ENCODE measurements at places on chromosomes 7 and 10.

DNA sequence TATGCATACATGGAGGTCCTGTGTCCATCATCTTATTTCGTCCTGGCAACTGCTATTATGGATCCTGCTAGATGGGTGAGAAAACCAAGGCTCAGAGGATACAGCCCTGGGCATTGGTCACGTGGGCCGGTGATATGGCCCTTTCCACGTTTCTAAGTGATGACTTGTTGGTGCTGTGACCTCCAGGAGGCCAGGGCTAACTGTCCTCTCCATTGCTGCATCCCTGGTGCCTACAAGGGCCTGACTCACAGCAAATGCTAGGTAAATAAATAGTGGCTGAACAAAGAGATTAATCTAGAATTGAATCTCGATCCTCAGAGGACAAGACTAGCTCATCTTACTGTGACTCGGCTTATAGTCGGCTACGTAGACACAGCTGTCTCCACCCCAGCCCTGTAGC lies 78.6 kb downstream of the FAM53B start:
- DNase-seq: peak; percentile 63

GRCh38 chr7:155459700-155460461 lies 2.0 kb downstream of the EN2 start:
- no peak for DNase-seq

- DNase-seq: no peak
These were observed 104.9 kb downstream of the SEC23IP start for GRCh38 chr10:119997429-119997828.

GRCh38 chr7:130008941-130009847 lies 42.0 kb downstream of the ZC3HC1 start:
- peak; percentile 67 for DNase-seq

DNA sequence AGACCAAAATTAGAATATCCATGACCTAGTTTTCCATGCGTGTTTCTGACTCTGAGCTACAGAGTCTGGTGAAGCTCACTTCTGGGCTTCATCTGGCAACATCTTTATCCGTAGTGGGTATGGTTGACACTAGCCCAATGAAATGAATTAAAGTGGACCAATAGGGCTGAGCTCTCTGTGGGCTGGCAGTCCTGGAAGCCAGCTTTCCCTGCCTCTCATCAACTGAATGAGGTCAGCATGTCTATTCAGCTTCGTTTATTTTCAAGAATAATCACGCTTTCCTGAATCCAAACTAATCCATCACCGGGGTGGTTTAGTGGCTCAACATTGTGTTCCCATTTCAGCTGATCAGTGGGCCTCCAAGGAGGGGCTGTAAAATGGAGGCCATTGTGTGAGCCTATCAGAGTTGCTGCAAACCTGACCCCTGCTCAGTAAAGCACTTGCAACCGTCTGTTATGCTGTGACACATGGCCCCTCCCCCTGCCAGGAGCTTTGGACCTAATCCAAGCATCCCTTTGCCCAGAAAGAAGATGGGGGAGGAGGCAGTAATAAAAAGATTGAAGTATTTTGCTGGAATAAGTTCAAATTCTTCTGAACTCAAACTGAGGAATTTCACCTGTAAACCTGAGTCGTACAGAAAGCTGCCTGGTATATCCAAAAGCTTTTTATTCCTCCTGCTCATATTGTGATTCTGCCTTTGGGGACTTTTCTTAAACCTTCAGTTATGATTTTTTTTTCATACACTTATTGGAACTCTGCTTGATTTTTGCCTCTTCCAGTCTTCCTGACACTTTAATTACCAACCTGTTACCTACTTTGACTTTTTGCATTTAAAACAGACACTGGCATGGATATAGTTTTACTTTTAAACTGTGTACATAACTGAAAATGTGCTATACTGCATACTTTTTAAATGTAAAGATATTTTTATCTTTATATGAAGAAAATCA lies 35.5 kb downstream of the CAV1 start:
- DNase-seq: no peak

DNA sequence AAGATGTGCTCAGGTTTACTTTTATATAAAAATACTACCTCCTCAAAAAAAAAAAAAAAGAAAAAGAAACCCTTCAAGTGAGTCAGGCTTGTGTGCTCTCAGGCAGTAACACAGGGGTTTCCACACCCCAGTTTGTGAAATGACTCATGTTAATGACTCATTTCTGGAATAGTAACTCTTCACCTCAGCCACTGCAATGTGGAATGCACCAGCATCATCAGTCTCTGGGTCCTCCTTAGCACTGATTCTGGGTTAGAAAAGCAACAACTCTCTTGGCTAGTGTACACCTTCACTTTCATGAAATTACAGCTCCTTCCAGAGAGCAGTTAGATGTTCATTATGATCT lies 110.6 kb downstream of the EMX2 start:
- peak; percentile 93 for DNase-seq

GRCh38 chr10:46062723-46063428 lies 16.8 kb upstream of the MSMB start:
- DNase-seq: no peak

- no peak for DNase-seq
These were observed 38.8 kb downstream of the GSDME start for GRCh38 chr7:24718431-24718831.

DNA sequence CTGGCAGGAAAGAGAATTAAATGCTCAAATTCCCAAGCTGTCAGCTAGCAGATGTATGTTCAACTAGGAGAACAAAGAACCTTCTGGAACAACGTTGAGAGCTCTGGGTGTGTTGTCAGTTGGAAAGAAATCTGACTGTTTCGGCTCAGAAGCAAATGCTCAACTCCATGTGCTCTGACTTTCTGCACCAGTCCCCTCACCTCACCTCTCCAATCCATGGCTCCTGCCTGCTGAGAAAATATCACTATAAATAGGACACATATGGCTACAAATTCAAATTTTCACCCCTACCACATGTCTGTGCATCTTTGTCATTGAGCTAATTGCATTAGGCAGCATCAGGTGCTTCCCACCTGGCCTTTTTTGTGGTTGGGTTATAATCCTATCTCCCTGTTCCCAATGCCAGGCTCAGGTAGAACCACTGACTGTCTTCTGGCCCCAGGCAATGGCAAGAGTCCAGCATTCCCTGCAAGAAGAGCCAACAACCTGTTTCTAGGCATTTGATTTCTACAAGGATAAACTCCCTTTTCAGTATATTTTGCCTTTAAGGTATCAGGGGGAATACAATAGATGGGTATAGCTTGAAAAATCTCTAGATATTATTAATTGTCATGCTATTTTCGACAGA lies 142.6 kb upstream of the LSM8 start:
- no peak for DNase-seq

GRCh38 chr7:143485094-143485493 lies 7.4 kb downstream of the TAS2R41 start:
- DNase-seq: no peak

DNA sequence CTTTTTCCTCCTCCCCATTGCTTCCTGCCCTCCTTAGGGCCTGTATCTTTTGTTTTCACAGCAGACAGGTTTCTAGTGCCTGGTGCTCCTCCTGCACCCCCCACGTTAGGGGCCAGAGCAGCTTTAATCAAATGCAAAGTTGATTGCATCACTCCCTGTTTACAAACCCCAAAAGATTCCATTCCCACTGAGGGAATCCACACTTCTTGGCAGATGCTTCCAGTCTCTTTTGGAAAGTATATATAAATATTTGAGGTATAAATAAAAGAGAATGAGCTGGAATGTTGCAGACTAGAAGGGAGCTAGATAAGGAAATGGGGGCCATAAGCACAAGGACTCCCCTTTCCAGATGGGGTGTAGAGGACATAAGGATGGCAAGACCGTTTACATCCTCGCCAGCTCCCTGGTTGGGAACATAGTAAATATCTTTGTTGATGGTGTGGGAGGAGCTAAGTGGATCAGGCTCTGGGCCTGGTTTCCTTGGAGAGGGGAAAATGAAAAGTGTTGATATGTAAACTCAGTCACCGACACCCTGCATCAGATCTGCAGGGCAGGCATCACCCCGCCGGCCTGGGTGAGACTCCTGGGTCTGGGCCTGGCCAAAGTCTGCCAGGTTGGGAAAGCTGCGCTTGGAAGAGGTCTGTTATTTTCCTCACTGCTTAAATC lies 6.2 kb downstream of the RARRES2 start:
- peak; percentile 38 for DNase-seq

- no peak for DNase-seq
These were observed 269.6 kb upstream of the LRGUK start for GRCh38 chr7:133857376-133858119.

- DNase-seq: peak; percentile 97
These were observed 55.2 kb downstream of the EGFR start for GRCh38 chr7:55073976-55074528.

GRCh38 chr7:116492654-116493109 lies 6.9 kb upstream of the CAV2 start:
- no peak for DNase-seq

- peak; percentile 29 for DNase-seq
These were observed 84.0 kb upstream of the NPY start for GRCh38 chr7:24199978-24200377.

DNA sequence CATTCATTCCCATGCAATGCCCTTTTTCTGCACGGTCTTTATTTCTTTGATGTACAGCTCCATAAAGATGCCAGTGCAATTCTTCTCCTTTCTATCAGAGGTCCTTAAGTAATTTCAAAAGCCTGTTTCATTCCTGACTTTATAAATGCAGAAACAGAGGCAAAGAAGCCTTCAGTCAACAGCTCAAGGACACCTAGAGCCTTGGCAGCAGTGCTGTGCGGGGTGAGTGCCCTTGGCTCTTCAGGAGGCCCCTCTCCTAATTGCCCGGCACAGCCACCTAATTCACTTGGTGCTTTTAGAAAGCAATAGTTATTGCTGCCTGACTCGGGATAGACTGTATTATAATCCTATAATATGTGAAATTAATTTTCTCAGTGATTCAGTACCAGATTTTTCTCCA lies 169.6 kb upstream of the KLF6 start:
- no peak for DNase-seq

GRCh38 chr10:17354781-17355180 lies 99.6 kb downstream of the ST8SIA6 start:
- DNase-seq: peak; percentile 43

GRCh38 chr7:95088536-95089215 lies 181.3 kb downstream of the PPP1R9A start:
- DNase-seq: no peak

DNA sequence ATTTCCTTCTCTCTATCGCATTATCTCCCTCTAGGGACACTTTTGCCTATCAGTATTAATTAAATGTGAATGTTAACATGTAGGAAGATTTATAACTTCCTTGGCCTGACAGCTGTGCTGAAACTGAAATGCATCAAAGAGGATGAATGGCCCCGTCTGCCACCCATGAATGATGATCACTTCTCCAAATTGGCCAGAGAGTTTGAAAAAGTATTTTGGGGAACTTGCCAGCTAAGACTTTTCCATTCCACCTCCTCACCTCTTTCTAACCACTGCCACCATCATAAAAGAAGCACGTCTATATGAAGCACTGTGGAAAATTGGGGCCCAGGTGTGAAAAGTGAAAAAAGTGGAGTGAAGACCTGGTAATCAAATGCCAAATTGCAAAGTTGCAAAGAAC lies 25.4 kb upstream of the ST8SIA6 start:
- DNase-seq: no peak

GRCh38 chr7:81221527-81222217 lies 302.8 kb upstream of the SEMA3C start:
- DNase-seq: no peak

DNA sequence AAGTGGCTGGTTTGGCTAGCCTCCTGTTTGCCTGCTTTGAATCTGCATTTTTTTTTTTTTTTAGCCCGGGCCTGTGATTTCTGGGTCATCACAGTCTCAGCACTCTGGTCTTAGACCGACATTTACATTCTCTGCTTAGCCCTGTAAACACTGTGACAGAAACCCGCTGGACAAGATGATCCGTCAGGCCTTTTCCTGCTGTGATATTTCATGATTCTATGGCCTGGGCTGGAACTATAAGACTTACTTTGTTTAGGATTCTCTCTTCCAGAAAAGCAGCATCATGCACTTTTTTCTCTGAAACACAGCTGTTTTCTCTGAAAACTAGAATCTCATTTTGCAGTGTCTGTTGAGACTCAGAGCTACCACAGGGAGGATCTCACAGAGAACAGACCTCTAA lies 705.5 kb downstream of the GRID1 start:
- DNase-seq: no peak

GRCh38 chr10:75624638-75625037 lies 193.2 kb downstream of the LRMDA start:
- DNase-seq: no peak

GRCh38 chr10:129755158-129755591 lies 208.9 kb downstream of the EBF3 start:
- DNase-seq: no peak

- no peak for DNase-seq
These were observed 16.3 kb downstream of the ZNF804B start for GRCh38 chr7:88775838-88776237.

DNA sequence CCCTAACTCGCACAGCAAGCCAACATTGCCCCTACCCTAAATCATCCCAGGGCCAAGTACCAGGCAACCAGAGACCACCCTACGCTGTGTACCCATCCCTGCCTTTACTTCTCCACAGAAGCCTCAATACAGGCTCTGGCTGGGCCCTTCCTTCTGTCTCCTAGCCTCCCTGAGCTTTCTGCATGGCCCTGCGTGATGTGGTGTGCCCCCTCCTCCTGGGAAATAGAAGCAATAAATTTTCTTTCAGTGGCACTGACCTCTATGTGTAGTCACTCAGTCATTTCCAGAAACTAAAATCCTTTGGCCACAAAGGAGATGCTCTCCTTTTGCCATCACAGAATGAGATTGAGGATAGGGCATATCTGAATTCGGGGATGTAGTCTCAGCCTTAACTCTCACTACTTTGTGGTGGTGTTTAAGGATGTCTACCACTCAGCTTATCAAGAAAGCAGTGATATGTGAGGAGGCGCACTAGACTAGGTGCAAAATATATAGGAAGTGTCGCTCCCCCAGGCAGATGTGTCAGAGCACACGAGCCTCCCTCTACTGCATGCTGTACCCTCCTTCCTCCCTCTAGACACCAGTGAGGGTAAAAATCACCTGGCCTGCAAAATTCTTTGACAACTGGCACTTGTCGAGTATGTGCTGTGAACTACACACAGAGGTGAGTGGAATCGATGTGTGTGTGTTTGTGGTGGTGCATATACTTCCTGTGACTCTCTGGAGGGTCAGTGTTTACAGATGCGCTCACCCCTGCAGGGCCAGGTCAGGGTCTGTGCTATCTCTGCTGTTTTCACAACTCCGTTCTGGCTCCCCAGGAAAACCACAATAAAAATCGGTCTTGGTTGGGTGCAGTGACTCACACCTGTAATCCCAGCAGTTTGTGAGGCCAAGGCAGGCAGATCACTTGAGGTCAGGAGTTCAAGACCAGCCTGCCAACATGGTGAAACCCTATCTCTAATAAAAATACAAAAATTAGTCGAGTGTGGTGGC lies 825.9 kb upstream of the IGFBP3 start:
- no peak for DNase-seq

Data from EL (cell line).